GM23248 (cell line): ENCODE measurements at places on chromosomes 12 and 14.

GRCh38 chr14:96038920-96039632 is at the start of gene C14orf132:
C14orf132 (plus strand) TSS chr14:96039362; CDS start chr14:96039501, 139 bp downstream.
- peak; percentile 89 for DNase-seq

DNA sequence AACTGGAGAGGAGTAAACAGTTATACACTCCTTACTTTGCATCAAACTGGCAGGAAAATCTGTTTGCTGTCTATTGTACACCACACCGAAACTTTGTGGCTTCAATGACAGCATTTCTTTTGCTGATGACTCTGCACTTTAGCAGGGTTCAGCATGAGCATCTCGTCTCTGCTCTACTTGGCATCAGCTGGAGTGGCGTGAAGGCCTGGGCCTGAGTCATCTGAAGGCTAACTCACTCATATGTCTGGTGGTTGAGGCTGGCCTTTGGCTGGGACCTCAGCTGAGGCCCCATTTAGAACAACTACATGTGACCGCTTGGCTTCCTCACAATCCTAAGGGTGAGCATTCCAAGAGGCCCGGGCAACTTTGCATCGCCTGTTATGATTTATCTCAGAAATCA is 28.7 kb upstream of the REP15 start:
- DNase-seq = peak; percentile 97

- DNase-seq = no peak
These were observed 26.5 kb downstream of the NTF3 start for GRCh38 chr12:5458229-5459050.

DNA sequence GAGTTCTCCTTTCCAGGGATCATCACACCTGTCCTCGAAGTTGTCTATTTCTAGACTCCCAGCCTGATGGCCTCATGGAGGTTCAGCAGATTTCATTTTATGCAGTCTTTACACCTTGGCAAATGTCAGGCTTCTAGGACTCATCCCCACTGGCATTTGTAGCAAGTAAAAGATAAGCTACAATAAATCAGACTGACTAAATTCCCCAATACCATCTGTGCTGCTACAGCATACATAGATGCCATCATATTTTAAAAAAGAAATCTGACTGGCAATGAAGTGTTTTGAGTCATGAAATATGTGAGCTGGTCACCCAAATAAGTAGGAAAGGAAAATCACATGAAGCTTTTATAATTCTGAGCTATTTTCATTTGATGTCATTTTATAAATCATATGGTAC is 55.3 kb downstream of the KCNC2 start:
- no peak for DNase-seq

GRCh38 chr14:100131181-100131580 is 28.3 kb downstream of the DEGS2 start:
- no peak for DNase-seq

DNA sequence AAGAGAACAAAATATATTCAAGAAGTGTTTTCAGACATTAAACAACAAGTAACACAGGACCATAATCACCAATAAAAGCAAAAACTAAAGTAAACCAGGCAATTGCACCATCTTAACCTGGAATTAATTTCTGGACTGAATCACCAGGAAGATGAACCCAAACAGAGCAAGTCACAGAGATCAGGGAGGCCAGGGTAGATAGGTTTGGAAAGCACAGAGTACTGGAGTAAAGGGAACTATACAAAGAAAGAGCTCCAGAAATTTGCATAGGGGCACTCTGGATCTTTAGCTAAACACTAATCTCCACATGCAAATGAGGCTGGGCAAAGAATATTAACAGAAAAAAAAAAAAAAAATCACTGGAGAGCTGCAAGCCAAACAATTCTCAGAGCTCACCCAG is 84.7 kb downstream of the NUAK1 start:
- peak; percentile 50 for DNase-seq

DNA sequence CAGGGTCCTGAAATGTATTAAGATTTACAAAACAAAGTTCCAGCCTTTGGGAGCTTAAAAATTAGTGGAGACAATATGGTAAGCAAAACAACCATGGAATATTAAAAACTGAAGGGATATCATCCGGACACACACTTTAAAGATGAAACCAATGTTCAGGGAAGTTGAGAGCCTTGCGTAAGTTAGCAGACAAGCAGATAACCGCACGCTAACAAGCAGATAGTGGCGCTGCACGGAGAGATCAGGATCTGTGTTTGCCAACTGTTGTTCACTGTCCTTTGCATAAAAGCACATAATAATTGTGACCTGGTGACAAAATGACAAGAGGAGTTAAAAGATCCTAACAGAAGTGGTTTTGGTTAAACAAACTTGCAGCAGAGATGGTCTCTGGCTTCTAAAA is 14.3 kb upstream of the TMEM229B start:
- DNase-seq = no peak

DNA sequence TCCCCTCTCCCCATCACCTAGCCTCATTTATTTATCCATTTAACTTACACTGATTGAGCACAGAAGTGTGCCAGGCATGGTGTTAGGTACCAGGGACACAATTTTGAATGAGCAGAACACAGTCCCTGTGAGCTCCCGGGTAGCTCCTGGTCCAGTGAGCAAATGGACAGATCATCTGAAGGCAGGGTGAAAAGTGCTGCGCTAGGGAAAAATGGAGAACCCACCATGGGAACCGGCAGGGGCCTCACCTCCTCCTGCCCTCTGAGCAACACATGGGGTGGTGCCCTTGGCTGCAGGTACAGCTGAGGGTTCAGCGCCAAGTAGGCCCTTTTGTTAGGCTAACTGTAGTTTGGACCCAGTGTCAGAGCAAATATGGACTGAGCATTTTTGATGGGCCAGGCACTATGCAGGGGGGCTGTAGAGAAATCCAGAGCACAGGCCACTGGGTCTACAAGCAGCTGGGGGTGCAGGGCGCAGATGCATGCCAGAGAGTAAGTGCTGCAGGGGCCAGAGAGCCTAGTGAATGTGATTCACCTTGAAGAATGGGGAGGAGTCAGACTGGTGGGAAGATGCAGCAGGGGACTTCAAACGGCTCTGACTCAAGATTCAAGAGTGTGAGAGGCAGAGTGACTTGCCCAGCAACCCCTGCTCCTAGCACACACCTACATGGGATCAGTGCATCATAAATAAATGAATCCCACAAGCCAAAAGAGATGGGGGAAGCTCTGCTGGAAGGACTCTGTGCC is 28.2 kb downstream of the LTBP2 start:
- peak; percentile 95 for DNase-seq

DNA sequence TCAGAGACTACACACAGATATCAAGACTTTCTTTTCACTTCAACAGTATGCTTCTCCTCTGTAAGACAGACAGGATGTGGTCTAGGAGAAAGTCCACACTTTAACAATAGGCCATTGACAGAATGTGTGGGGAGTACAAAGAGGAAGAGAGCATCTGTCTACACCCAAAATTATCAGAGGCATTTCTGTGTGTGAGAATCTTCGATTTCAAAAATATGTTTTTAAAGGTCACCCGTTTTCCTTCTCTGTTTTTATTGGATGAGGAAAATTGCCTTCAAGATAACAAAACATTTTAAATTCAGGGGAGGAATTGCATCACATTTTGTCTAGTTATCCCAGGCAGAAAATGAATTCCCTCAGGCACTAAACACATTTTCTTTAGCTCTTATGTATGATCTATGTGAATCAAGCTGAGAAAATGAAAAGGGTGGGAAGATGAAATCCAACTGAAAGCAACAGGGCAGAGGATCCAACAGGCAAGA is 16.4 kb downstream of the NAV3 start:
- peak; percentile 43 for DNase-seq

GRCh38 chr12:52097045-52097666 is 17.7 kb downstream of the SMIM41 start:
- DNase-seq = no peak

- peak; percentile 96 for DNase-seq
These were observed 112.5 kb upstream of the MED13L start for GRCh38 chr12:116389990-116390389.

GRCh38 chr14:55410876-55411275 is 754 bp downstream of the ATG14 start:
- peak; percentile 32 for DNase-seq

GRCh38 chr14:89507521-89507920 is 90.5 kb upstream of the FOXN3 start:
- peak; percentile 78 for DNase-seq

- peak; percentile 81 for DNase-seq
These were observed 9.8 kb upstream of the RIMKLB start for GRCh38 chr12:8687846-8688601.

DNA sequence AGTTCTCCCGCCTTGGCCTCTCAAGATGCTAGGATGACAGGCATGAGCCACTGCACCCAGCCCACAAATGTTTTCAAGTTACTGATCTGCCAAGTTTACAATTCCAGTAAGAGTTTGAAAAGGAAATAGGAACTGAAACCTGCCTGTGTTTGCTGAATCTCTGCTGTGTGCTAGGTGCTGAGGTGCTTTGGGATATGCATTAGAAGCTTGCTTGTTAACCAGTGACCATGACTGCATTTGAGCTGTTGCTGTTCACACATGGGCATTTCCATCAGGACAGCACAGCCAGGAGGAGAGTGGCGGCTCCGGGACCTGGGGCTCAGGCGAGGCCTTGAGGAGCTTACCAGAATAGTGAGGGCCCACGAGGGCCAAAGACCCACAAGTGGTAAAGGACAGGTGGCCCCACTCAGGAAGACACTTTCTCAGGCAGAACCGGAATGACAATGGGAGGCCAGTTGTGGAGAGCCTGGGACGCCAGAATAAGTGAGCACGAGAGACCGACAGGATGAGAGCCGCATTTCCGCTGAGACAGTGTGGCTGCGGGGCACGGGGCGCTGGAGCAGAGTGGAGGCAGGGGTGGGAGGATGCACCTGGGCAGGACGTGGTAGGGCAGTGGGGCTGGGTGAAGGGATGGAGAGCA is 54.5 kb upstream of the MMP17 start:
- DNase-seq = no peak

- DNase-seq = peak; percentile 87
These were observed 52.1 kb downstream of the GALNT4 start for GRCh38 chr12:89472508-89472907.
